Hindlimb muscle (tissue), 1 donor: ENCODE measurements at places on chromosomes 13 and 19.

- no peak for DNase-seq
Observed at GRCh38 chr13:113275387-113275786, 21.7 kb upstream of the LAMP1 start.

- DNase-seq = no peak
Observed at GRCh38 chr19:40238775-40239174, 12.3 kb upstream of the CCNP start.

GRCh38 chr13:86946734-86947133, 724.4 kb upstream of the SLITRK5 start:
- DNase-seq = no peak

DNA sequence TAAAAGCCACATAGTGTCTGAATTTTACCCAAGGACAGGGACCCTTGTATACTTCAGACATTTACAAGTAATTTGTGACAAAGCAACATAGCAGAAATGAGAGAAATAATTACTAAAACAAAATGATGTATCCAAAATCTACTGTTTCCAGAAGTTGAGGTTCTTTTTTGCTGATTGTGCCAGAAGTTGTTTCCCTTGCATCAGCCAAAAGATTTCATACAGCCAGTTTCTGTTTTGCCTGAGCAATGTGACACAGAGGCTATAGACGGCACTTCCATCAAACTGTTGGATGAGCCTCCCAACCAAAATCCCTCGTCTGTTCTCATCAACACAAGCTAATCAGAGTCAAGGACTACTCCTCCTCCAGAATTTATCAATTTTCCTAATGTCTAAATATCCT, 913.2 kb upstream of the GPC6 start:
- DNase-seq = no peak

DNA sequence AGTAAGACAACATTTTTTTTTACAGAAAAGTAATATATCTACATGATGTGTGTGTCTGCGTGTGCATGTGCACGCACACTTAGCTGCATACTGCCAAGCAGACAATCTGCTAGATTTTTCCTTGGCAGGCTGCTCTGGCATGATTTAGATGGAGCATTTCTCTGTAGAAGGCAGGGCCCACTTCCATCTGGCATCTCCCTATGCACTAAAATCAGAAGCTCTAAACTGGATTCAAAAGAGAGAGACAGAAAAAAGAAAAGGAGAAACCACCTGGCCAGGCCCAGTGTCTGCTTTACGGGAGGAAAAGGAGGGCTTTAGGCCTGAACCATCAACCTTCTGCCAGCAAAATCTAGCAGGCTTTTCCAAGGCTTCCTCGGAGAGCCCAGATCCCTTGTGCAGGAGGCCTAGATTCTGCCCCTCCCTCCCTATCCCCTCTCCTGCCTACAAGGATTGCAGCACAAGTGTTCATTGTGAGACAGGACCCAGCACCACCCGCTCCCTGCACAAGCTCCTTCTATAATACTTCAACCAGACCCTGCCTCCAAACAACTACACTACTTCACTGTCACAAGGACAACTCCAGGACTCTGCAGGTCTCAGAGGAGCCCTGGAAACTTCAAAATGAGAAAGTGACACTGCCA, 99.3 kb downstream of the DOCK9 start:
- DNase-seq = peak; percentile 66

- DNase-seq = no peak
Observed at GRCh38 chr13:76446191-76446590, 440.0 kb downstream of the KCTD12 start.

DNA sequence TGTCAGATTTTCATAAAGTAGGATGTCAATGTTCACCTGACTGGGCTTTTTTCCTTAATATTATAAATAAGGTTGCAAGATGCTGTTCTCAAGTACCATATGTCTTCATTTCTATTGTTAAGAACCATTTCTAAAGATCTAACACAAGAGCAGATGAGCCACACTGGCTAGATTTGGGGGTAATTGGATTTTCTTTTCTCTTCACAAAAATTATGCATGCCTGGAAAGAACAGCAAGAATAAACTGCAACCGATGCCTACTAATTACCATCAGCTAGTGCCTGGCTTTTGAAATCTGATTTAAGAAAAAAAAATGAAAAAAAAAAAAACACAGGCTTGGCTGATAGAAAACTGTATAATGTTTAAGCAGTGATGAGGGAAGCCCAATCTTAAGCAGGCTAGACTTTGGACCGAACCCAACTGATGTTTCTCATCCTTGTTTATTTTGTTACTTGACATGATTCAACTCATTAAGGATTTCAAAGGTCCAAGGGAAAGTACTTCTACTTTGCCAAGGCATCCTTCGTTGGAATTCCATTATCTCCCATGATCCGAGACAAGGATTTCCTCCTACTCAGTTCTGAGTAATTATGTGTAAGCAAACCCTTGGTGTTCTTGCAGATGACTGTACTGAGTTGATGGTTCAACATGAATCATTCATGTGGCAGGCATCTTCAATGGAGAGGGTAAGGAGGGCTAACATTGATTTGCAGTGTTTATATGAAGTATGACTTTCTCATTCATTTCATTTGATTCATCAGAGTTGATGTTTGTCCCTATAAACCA, 300.5 kb downstream of the SPRY2 start:
- no peak for DNase-seq

GRCh38 chr19:20165971-20166592, 932 bp upstream of the ZNF486 start:
- DNase-seq = no peak

DNA sequence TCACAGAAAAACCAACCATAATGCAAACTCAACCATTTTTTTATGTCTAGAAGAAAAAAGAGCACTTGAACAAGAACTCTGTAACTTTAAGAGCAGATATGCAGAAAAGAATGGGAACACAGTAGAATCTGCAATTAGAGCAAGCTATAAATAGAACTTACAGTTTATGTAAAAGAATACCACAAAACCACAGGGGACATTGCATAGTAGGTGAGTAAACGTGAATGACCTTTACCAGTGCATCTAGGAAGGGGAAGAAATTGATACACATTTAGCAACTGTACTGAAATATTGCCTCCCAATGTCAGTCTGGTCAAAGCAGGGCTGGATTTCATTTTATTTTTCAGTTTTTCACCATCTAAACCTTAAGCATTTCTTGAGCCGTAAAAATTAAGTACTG, 242.2 kb upstream of the EDNRB start:
- DNase-seq = no peak

DNA sequence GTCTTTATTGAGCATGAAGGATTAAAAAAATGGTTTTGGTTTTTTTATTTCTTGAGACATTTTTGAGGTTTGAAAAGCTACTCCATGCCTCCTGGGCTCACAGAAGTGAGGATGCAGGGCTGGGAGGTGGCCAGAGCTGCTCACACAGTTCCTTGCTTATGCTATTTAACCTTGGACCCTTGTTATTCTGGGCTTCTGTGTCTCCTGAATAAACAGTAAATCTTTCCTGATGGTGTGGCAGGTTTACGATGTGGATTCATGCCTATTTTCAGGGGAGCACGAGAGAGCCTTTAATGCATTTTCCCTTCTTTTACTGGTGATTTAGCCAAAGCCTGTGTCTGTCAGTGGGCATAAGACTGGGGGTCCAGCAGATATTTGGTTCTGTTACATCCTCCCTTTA, 34.3 kb upstream of the PCDH8 start:
- DNase-seq = no peak

DNA sequence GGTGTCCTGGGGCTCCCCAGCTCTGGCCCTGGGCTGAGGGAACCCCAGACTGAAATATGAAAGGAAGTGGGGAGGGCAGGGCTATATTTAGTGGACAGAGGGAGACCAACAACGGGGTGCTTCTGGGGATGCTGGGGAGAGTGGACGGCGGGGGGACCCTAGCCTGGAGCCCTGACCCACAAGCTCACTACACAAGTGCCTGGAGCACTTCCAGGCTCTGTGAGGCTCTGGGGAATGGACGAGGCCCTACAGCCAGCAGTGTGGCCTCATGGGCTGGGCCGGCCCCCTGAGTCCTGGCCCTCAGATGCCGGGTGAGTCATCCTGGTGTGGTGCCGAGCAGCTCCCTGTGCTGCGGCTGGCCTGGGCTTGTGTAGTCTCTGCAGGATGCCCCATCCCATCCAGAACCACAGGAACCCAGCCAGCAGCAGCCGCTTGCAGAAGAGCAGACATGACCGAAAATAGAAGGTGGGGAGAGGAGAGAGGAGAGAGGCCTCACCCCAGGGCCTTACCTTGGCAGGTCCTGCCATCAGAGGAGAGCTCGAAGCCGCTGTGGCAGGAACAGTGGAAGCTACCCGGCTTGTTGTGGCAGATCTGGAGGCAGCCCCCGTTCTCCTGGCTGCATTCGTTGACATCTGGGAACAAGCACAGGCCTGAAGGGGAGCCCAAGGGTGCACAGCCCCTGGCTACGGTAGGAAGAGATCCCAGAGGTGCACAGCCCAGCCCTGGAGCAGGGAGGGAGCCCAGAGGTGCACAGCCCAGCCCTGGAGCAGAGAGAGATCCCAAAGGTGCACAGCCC, 26.1 kb downstream of the GAS6 start:
- peak; percentile 73 for DNase-seq

DNA sequence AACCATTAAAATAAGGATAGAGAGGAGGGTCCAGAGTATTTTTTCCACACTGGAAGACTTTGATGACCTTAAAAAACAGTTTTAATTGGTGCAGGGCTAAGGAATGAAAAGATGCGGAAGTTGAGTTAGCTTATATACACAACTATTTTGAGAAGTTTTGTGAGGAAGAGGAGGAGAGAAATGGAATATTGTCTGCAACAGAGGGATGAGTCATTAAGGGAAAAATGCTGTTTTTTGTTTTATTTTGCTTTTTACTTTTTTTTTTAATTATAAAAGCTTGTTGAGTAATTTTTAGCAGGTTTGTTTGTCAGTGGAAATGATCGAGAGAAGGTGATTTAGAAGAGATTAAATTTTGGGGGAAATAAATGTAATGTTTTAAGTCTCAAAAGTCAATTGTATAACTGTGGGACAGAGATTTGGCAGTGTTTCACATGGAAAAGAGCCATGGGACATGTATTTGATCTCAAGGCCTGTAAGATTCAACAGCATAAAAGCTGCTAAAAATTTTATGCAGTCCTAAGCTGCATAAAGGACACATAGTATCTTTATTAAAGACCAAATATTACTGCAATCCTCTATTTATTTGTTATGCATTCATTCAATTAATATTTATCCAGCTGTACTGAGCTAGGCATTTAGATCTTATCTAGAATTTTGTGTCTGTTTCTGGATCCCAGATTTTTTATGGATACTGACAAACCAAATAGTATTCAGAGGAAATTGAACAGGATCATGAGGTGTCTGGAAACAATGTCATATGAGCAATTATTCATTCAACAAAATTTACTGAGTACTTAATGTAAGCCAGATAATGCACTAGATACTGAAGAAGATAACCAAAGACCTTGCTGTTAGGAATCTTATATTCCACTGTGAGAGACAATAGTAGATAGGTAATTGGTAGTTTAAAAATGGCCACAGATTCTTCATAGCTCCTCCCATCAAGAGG, 72.7 kb downstream of the DNAJC15 start:
- DNase-seq = no peak

DNA sequence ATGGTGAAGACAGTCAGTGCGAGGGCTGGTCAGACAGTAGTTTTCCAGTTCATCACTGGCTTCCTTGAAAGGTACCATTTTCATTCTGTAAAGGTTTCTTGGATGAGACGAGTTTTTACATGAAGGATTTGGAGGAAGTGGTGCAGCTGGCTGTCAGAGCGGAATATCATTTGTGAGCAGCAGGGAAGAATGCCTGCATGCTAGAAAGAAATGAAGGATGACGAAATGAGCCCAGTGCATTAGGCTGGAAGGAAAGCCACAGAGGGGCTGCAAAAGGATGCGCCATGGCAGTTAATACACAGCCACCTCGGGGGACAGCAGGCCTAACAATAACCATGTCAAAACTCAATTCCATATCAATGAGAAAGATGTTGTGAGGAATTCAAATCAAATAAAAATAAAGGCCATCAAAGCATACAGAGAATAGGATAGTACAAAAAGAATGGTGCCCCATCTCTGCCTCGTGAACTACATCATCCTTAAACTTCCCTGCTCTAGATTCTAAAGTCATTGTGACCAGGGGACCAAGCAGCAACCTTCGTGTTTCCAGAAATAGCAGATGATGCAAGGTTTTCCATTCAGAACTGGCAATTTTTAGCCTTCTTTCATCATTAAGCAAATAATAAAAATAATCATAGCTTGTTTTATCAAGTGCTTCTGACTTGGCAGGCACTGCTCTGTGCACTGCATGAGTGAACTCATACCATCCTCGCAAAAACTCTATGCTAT, 504.2 kb downstream of the RFC3 start:
- DNase-seq = no peak

- no peak for DNase-seq
Observed at GRCh38 chr13:51666374-51666773, 82.1 kb downstream of the WDFY2 start.

- DNase-seq = peak; percentile 56
Observed at GRCh38 chr13:39317291-39317690, 279.0 kb downstream of the NHLRC3 start.

GRCh38 chr19:3058009-3058820, 4.1 kb downstream of the TLE5 start:
- no peak for DNase-seq

DNA sequence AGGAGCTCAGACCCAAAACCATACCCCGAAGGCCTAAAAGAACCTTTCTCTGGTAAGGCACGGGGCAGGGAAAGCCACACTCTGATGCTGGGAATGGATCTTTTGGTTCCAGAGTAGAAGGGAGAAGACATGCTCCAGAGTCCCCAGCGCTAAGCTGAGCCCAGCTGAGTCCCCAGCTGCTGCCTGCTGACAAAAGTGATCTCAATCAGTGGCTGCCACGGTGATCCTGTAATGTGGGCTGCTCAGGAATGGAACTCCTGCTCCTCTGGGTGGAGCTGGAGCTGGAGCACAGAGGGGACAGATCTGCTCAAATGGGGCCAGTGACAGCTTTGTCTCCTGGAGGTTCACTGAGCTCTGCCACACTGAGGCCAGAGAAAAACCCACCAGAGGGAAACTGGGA, 70.5 kb downstream of the MLLT1 start:
- no peak for DNase-seq

GRCh38 chr19:38055655-38056521, 148.9 kb downstream of the SIPA1L3 start:
- DNase-seq = no peak

- no peak for DNase-seq
Observed at GRCh38 chr19:29277102-29277501, 64.2 kb upstream of the UQCRFS1 start.

DNA sequence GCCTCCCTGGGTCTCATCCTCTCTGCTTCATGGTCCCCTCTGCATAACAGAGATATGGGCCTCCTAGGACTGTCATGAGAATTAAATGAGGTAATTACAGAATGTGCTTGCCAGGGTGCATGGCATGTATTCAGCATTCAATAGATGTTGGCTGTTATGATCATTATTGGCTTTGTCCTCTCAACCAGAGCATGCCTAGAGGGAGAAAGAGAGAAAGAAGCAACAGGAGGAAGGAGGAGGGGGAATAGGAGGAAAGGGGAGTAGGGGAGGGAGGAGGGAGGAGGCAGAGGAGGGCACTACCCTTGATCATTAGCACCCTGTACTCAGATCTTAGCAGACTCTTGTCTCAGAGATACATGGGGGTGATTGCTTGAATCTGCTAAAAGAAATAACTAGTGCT, 41.0 kb upstream of the SIAH3 start:
- DNase-seq = no peak
